ENCODE measurements at places on chromosomes 2 and 18.

DNA sequence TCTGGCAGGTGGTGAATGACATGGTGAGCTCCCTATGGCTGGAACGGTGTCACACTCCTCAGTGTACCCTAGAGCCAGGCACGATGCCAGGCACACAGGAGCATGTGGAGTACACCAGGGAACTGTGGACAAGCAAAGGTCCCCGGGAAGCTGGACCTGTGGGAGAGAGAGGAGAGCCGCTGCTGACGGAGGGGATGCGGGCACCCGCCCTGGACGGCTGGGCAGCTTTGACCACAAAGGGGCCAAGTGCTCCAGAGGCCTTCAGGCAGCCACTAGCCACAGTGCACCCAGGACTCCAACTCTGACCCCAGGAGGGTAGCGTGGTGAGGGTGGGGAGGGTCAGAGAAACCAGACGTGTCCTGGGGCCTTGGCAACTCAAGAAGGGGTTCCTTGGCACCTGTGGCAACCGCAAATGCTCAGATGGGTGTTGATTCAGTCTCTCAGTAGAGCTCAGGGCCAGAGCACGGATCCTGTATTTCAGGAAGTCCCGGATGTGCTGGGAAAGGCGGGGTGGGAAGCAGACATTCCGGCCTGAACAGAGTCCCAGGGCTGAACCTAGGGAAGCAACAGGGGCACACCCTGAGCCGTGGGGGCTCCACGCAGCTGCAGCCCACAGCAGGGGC lies 2.3 kb upstream of the MAB21L4 start:
- peak; percentile 61 for DNase-seq

DNA sequence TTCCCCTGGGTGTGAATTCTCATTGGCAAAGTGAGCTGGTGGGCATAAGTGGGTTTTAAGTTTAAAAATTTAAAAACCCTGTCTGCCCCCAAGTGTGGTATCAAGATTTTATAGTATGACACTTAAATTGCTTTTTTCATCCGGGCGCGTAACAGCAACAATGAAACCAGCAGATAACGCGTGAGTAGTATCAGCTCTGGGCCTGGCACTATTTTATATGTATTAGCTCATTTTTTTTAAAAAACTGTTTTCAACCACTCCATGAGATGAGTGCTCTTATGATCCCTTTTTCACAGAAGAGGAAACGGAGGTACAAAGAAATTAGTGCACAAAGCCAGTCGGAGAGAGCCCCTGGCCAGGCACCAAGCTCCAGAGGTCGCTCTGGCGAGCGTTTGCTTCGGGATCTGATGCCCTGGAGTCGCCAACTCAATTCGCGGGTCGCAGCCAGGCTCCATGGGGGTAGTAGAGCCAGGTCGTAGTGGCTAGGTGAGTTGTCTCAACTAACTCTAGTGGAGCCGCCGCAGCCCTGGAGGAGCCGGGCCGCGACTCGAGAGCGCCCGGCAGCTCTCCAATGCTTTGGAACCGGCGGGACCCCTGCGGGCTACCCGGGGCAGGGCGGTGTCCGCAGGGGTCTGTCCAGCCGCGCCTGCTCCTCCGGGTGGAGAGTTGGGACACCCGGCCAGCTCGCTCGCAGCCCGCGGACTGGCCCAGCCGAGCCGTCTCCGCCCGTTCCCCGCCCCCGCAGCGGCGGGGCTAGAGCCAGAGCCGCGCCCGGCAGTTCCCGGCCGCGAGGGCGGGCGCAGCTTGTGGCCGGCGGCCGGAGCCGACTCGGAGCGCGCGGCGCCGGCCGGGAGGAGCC lies at the start of gene IL1R1:
Gene IL1R1 (plus strand): TSS at position 777 of the 859 bp plus-strand sequence. CDS start 14,979 bp downstream, outside the sequence.
- peak; percentile 90 for DNase-seq

- peak; percentile 18 for DNase-seq
These were observed 12.6 kb downstream of the PIK3C3 start for GRCh38 chr18:41967680-41968079.

- peak; percentile 88 for DNase-seq
These were observed 6.8 kb upstream of the PXDN start for GRCh38 chr2:1750933-1751766.

- DNase-seq, result no peak
These were observed 28.4 kb upstream of the RHOB start for GRCh38 chr2:20418519-20418918.

All from lung (tissue), 17 donors.